ENCODE measurements at places on chromosomes 3 and 15.

GRCh38 chr3:194908496-194908895, 222.8 kb downstream of the FAM43A start:
- no peak for DNase-seq

DNA sequence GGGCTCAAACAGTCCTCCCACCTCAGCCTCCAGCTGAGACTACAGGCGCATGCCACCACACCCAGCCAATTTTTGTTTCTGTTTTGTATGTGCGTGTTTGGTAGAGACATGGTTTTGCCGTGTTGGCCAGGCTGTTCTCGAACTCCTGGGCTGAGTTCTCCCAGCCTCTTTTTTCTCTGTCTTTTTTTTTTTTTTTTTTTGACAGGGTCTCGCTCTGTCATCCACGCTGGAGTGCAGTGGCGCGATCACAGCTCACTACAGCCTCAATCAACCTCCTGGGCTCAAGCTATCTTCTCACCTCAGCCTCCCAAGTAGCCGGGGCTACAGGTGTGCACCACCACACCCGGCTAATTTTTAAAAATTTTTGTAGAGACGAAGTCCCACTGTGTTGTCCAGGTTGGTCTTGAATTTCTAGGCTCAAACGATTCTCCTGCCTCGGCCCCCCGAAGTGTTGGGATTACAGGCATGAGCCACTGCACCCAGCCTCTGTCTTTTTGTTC, 867 bp upstream of the DCAF1 start:
- DNase-seq, result no peak

DNA sequence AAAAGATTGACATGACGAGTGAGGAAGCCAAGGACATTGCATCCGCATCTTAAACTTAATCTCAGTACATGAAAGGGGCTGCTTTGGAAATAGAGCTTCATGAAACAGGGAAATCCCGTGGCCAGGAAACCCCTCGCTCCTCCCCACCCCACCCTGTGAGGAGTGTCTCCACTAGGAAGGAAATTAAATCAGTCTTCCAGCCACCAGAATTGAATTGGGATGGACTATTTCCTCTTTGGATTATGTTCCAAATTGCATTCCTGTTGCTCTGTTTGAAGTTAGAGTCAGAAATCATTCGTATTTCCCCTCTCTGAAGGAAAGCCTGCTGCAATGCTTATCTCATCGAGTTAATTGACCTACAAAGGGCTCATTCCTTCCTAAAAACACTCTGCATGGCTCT, 35.8 kb downstream of the CLDN11 start:
- no peak for DNase-seq

GRCh38 chr3:10962481-10963036, 30.0 kb upstream of the SLC6A1 start:
- no peak for DNase-seq

GRCh38 chr3:171817074-171817800, 7.0 kb upstream of the PLD1 start:
- DNase-seq, result no peak

DNA sequence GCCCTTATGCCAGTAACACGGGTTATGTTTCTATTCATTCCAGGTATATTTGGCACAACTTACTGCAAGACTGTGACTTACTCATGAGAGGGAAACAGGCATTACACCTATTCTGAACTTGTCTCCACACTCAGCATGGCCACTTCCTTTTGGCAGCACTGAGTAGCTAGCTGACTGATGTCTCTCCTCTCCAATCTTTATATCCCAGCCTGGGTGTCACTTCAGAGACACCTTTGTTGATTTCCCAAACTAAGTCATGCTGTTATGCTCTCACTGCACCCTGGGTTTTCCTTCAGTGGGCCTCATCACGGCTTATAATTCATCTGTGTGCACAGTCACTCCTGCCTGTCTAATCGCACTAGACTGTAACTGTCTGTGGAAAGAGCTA, 114.8 kb downstream of the MYLK start:
- DNase-seq, result no peak

GRCh38 chr3:66938338-66938963, 59.7 kb upstream of the KBTBD8 start:
- DNase-seq, result no peak

Data from T-helper 17 cell (primary cell).